Endothelial cell (in vitro differentiated cells): ENCODE measurements at places on chromosomes 12 and 14.

DNA sequence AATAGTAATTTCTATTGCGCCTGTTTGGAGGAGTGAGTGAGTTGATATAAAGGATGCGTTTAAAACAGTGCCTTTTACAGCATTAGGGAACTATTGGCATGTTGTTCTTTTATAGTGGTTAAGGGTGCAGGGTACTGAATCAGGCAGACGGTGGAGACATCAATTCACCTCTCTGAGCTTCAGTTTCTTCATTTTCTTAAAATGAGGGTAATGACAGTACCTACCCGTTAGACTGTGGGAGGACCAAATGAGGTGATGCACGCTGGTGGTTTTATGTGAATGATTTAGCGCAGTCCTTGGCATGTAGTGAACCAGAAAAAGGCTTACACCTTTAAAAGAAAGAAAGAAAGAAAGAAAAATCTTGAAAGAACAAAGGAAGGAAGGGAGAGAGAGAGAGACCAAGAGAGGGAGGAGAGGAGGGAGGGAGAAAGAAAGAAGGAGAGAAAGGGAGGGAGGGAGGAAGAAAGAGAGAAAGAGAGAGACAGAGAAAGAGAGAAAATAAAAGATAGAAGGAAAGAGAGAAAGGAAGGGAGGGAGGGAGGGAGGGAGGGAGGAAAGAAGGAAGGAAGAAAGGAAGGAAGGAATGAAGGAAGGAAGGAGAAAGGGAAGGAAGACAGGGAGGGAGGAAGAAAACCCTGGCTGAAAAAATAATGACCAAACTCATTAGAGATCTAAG, 22.2 kb upstream of the CCND2 start:
- DNase-seq: no peak

- DNase-seq: no peak
Observed at GRCh38 chr12:131129839-131130238, 176.1 kb downstream of the ADGRD1 start.

GRCh38 chr12:120237360-120238171, 28.0 kb downstream of the PXN start:
- DNase-seq: no peak

DNA sequence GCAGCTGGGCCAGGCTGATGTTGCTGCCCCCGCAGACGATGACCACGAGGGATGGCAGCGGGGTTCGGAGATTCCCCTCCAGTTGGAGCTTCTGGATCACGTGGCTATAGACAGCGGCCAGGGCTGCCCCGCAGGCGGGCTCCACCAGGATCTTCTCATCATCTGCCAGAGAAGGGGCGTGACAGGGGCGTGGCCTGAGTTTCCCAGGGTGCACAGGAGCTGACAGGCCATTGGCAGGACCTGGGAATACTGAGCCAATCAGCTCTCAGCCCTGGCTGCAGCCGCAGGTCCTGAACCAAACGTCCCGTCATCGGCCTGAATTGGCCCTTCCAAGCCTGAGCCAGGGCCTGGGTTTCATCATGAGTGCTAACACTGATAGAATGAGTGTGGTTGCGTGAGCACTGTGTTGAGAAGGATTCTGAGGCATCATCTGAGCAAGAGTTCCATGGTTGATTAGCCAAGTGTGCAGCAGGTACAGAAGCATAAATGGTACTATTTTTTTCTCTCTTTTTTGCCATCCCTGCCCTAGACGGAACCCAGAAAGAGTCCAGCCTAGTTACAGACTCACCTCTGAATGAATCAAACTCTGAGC, 10.6 kb downstream of the SDS start:
- no peak for DNase-seq

GRCh38 chr14:50040401-50040775, 76.0 kb downstream of the VCPKMT start:
- no peak for DNase-seq

DNA sequence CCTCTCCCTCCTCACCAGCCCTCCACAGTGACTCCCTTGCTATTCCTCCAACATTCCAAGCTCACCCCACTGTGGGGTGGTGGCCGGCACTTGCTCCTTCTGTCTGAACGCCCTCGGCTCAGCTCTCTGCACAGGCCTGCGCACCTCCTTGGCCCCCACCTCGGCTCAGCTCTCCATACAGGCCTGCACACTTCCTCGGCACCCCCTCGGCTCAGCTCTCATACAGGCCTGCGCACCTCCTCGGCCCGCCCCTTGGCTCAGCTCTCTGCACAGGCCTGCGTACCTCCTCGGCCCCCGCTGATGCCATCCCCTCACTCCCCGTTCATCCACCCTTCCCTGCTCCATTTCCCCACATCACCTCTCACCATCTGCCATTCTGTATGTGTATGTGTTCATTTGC, 332.7 kb upstream of the FKBP4 start:
- DNase-seq: no peak

DNA sequence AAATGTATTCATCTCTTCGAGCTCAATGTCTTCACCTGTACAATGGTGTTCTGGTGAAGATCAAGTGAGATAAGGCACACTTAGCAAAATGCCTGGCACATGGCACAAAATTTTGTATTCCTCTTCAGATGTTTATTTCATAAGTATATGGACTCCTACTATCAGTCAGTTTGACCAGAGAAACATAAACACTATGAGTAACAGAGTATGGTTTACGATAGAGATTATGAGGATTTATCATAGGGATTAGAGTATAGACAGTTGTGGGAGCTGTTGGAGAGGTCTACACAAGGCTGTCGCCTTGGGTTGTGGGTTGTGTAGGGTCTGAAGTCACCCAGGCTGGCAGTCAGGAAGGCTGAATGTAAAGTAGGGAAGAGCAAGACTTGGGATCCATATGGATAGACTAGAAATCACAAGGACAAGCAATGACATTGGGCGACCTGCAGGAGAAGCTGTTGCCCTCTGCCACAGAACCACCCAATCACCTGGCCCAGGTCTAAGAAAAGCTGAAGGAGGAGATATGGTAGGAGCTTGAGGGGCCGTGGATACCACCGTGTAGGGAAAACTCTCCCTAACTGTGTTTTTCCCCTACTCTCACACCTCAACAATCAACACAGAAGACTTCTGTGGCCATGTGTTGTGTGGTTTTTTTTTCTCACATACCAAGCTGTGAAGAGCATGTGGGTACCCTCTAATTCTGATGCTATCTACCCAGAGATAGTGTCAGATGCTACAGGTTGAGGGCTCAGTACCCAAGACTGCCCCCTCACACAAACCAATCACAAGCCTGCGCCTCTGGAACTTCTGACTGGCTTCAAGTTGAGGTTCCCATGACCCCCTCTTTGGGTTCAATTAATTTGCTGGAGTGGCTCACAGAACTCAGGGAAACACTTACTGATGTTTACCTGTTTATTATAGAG, 27.2 kb upstream of the RESF1 start:
- no peak for DNase-seq

GRCh38 chr12:65403188-65403587, 124.7 kb downstream of the MSRB3 start:
- DNase-seq: no peak

- DNase-seq: no peak
Observed at GRCh38 chr12:77947330-77947729, 116.6 kb downstream of the NAV3 start.

GRCh38 chr14:100604709-100605108, 17.5 kb upstream of the BEGAIN start:
- no peak for DNase-seq

DNA sequence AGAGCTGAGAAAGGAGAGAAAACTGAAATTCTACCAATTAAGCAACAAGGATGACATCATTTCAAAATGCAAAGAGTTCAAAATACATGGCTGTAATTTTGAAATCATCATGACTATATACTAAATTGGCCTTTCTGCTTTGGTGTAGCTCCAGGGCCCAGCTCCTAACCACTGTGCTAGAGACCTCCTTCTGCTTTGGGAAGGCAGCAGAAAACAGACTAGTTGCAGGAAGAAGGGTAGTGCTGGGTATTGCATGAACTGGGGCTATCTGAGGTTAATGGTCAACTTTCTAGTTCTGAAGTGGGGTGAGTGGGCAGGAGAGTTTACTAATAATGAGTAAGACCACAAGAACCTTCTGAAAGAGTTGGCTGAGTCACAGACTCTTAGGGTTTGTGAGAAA, 66.2 kb downstream of the PTGER2 start:
- no peak for DNase-seq
